Left kidney (tissue), 8 donors: ENCODE measurements at places on chromosomes 4 and X.

GRCh38 chr4:16532240-16532970, 306.1 kb upstream of the TAPT1 start:
- no peak for DNase-seq

GRCh38 chr4:84726356-84726755, 143.4 kb downstream of the CDS1 start:
- no peak for DNase-seq

- no peak for DNase-seq
Observed at GRCh38 chr4:152100379-152101201, 339.8 kb upstream of the GATB start.

- DNase-seq: no peak
Observed at GRCh38 chrX:20056704-20057103, 60.0 kb downstream of the MAP7D2 start.

DNA sequence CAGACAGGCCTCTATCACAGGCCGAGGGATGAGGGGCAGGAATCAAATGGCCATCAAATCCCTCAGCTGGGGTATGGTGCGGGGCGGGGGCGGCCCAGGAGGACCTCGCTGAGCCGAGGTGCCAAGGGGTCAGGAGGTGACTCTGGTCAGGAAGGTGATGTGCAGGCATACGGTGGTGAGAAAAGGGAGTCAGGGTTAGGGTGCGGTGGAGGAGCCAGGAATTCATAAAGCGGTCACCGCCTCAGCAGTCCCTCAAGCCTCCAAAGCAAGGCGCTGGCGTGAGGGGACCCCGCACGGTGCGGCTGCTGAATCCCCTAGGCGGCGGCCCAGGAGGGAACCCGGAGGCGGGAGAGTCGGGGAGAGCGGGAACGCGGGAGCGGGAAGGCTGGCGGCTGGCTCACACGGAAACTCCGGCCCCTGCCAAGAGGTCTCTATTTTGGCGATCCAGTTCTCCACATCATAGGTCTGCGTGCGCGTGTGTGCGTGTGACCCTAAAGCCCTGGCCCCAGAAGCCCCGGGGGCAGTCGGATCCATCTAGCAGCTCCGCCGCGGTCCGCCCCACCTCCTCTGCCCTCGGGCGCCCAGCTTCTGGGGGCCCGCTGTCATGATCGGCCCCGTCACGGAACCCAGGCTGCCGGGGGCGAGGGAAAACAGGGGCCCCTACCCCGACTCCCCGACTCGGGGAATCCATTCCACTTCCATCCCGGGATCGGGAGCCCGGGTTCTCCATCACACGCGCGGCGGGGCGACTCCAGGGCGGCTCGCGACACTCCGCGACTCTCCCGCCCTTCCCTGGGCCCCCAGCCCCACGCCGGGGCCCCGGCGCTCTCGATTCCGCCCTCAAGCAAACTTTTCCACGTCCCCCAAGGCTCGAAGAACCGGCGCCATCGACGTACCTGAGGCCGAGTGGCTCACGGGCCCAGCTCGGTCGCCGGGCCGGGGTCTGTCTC, 593 bp downstream of the ELF4 start:
- no peak for DNase-seq
